ENCODE measurements at places on chromosomes 4 and X. TPM values are rescaled to one million over a fixed set of nuclear protein-coding genes. Genes with fewer than 3 reads are reported as not detected.

DNA sequence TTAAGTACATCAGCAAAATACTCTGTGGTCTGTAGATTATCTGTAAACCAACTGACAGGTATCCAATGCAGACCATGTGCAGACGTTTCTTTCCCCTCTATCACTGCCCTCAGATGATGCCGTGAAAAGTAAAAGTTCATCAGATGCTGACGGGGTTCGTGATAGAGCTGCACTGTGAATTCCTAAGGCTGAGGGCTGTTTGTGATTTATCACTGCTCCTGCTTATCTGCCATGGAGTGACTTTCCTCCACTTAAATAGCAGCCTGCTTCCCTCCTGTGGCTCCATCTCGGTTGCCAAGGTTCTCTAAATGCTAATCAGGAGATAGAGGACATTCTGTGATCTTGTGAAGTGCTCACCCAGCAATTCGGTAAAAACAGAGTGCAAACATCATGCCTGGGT is 89.3 kb upstream of the SRD5A3 start:
- DNase-seq, result no peak

GRCh38 chr4:22941688-22942375 is 249.1 kb downstream of the GBA3 start:
- no peak for DNase-seq

DNA sequence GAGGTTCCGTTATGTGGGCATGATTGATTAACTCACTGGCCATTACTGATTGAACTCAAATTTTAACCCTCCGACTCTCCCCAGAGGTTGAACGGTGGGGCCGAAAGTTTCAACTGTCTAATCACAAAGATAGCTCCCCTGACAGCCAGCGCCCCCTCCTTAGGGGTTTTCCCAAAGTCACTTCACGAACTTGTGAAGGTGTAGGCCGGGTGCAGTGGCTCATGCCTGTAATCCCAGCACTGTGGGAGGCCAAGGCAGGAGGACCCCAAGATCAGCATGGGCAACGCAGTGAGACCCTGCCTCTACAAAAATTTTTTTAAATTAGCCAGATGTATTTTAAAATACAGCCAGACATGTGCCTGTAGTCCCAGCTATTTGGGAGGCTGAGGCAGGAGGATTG is 39.8 kb upstream of the RBM47 start:
- DNase-seq, result no peak

GRCh38 chr4:109046471-109047201 is 255.8 kb downstream of the COL25A1 start:
- DNase-seq, result no peak

DNA sequence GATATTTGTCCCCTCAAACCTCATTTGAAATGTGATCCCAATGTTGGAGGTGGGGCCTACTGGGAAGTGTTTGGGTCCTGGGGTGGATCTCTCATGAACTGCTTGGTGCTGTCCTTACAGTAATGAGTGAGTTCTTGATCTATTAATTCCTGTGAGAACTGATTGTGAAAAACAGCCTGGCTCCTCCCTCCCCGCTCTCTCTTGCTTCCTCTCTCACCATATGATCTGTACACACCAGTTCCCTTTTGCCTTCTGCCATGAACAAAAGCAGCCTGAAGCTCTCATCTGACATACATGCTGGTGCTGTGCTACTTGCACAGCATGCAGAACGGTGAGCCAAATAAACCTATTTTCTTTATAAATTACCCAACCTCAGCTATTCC is 11.2 kb upstream of the YIPF7 start:
- DNase-seq, result no peak

DNA sequence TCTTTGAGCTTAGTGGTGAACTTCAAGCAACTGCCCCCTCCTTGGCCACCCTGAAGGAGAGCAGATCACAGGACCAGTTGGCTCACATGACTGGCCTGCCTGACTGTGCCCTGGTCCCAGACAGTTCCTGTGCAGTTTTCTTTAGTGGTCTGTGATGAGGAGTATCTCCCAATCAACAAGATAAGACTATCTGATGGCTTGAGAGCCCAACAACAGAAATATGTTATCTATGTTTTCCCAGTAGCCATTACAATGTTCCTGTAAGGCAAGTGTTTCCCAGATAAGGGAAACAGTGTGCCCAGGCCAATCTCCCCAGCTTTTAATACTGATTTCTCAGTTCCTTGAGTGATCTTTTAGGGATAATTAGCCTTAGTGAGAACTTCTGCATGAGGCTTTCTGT is 14.2 kb upstream of the TIMM8A start:
- no peak for DNase-seq

GRCh38 chr4:106258145-106259045 is 57.6 kb downstream of the TBCK start:
- DNase-seq, result no peak

GRCh38 chrX:40617566-40617965 is 5.7 kb upstream of the MPC1L start:
- no peak for DNase-seq

Gene SPANXD
- total RNA-seq, result not detected

Gene SSX2B
- total RNA-seq, result not detected
